ENCODE measurements at places on chromosomes 3 and 15.
A peak's percentile ranks its signal among the peaks of the same experiment; 100 is the strongest.

DNA sequence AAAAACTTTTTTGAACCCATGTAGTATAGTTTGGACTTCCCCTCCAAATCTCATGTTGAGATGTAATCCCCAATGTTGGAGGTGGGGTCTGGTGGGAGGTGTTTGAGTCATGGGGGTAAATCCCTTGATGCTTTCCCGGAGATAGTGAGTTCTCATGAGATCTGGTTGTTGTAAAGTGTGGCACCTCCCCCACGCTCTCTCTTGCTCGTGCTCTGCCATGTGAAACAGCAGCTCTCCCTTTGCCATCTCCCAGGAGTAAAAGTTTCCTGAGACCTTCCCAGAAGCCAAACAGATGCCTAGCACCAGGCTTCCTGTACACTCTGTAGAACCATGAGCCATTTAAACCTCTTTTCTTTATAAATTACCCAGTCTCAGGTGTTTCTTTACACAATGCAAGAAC is 16.0 kb upstream of the RNU6-1 start:
- no peak for DNase-seq
- no peak overlapping the region for H3K4me3 ChIP-seq
- H3K27me3 ChIP-seq = no peaks in the 10 kb centered on the region
- H3K27ac ChIP-seq = no peak overlapping the region
- no peaks in the 10 kb centered on the region for H3K36me3 ChIP-seq
- H3K4me1 ChIP-seq = peaks cover 4% of the 10 kb centered on the region

DNA sequence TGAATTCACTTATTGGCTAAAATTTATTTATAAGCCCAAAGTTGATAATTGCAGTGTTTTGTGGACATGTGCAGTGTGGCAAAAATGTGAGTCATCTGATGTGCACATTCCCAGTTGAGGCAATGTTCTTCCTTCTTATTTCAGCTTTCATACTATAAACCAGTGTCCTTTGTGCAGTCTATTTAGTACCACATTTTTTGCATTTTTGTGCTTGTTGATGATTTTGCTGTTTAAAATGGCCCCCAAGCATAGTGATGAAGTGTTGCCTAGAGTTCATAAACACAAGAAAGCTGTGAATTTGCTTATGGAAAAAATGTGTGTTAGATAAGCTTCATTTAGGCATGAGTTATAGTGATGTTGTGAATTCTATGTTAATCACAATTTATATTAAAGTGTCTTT is 19.4 kb upstream of the IL20RB start:
- H3K4me1 ChIP-seq = peaks cover 52% of the 10 kb centered on the region
- peaks cover 49% of the 10 kb centered on the region for H3K36me3 ChIP-seq
- H3K4me3 ChIP-seq = no peak overlapping the region
- H3K27me3 ChIP-seq = no peaks in the 10 kb centered on the region
- DNase-seq = no peak

- peaks cover 37% of the 10 kb centered on the region for H3K4me1 ChIP-seq
- H3K27me3 ChIP-seq = no peaks in the 10 kb centered on the region
- DNase-seq = no peak
- H3K27ac ChIP-seq = no peak overlapping the region
- peaks cover 42% of the 10 kb centered on the region for H3K36me3 ChIP-seq
These were observed 4.5 kb downstream of the QTRT2 start for GRCh38 chr3:114060906-114061655.

GRCh38 chr3:41178576-41178975 is 20.7 kb upstream of the CTNNB1 start:
- DNase-seq = no peak
- no peak overlapping the region for H3K4me3 ChIP-seq
- no peaks in the 10 kb centered on the region for H3K4me1 ChIP-seq
- H3K27me3 ChIP-seq = peaks cover 9% of the 10 kb centered on the region
- no peak overlapping the region for H3K27ac ChIP-seq

- H3K27me3 ChIP-seq = no peaks in the 10 kb centered on the region
- H3K4me1 ChIP-seq = no peaks in the 10 kb centered on the region
- no peaks in the 10 kb centered on the region for H3K36me3 ChIP-seq
- DNase-seq = no peak
These were observed 74.7 kb downstream of the SPATA16 start for GRCh38 chr3:173066044-173067004.

DNA sequence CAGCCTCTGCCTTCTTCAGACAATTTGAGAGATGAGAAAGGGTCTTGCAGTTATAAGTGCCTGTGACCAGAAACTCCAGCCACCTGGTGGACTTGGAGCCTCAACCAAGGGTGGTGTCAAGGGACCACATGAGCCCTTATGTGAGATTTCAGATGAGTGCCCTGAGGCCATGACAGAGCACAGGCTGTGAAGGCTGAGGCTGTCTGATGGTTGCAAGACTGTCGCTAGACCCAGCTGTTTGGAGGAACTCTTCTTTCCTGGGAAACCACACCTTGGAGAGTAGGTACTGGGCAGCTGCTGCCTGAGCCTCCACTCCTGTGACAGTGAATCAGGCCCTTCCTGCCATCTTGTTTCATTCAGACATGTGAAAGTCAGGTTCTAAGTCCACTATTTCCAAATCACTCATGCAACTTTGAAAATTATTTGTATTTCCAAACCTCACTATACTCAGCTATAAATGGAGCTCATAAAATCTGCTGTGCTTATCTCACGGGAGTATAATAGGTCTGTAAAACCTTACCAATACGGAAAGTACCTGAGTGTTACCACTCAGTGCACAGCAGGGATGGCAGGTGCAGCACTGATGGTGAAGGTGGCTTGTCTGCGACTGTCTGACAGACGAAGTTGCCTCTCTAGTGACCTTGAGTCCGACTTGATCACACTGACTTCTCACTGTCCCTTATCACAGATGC is 99.4 kb downstream of the RPL39L start:
- peak overlapping the region; percentile 98 for H3K27ac ChIP-seq
- DNase-seq = no peak
- no peaks in the 10 kb centered on the region for H3K27me3 ChIP-seq
- H3K4me3 ChIP-seq = no peak overlapping the region
- H3K36me3 ChIP-seq = peaks cover 82% of the 10 kb centered on the region
- peaks cover 70% of the 10 kb centered on the region for H3K4me1 ChIP-seq

DNA sequence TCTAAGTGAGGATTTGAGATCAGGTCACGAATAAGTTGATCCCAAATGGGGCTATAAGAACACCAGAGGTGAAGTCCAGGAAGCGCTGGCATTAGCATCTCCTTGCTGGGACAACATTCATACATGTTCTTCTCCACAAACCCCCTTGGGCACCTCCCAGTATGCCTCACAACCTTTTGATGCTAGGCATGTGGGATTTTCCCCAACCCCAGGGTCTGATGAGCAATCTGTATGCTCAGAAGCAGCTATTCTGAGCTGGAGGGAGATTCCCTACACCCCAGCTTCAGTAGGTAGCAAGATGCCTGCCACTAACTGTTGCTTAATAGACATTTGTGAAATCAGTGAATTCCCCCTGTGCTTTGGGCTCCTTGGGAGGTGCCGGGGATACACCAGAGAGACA is 32.2 kb downstream of the SLC6A11 start:
- no peaks in the 10 kb centered on the region for H3K36me3 ChIP-seq
- H3K27ac ChIP-seq = no peak overlapping the region
- DNase-seq = peak; percentile 23
- H3K27me3 ChIP-seq = peaks cover 10% of the 10 kb centered on the region
- H3K4me1 ChIP-seq = peaks cover 6% of the 10 kb centered on the region

DNA sequence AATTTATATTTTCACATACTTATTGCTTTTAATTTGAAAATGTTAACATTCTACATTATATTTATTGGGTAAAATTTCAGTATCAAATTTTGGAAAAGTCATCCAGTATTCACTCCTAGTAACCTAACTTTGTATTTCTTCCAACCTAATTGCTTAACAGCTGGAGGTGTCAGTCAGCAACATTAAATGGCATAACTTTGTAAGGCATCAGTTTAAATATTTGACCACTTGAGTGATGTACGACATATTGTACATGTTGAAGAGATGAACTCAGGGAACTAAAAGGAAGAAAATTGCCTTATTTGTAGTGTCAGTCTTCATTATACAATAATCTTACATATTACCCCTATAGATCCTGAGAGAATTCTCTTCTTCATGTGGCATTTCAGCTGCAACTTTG is 326.8 kb downstream of the NAALADL2 start:
- no peak overlapping the region for H3K27ac ChIP-seq
- H3K36me3 ChIP-seq = no peaks in the 10 kb centered on the region
- no peaks in the 10 kb centered on the region for H3K27me3 ChIP-seq
- H3K4me1 ChIP-seq = no peaks in the 10 kb centered on the region
- no peak for DNase-seq

DNA sequence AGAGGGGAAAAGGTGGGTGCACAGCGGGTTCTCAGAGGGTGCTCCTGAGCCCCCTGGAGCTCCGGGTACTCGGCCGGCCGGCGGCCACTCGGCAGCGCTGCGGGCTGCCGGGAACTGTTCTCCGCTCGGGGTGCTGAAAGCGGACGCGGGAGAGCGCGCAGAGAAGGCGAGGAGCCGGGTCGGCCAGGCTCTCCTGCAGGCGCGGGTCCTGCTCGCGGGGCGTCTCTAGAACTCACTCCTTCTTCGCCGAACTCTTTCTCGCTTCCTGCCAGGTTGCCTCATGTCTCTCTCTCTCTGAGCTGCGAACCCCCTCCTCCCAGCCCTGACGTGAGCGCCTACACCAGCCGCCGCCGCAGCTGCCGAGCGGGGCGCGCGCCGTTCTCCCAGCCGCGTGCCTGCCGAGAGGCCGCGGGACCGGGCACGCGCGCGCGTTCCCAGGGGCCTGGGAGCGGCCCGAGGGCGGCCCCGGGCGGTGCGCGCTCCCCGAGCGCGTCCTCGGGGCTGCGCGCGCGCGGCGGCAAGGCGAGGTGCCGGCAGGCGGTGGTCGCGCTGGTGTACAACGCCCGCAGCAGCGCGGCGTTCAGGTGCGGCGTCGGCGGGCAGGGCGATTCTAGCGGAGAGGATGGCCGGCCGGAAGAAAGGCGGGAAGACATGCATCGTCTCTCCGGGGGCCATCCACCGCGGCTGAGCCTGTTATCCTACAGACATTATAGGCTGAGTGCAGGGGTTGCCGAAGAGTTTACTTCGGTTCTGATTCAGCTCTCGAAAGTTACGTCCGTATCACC is at the start of gene PEX5L:
TSS of gene PEX5L (minus strand) at position 267 of the 785 bp plus-strand sequence. CDS start 338 bp downstream, outside the sequence.
- H3K27ac ChIP-seq = no peak within 1 kb of the TSS
- no peaks in the 10 kb centered on the region for H3K36me3 ChIP-seq
- DNase-seq = peak; percentile 59
- H3K27me3 ChIP-seq = peaks cover 67% of the 10 kb centered on the region
- H3K4me3 ChIP-seq = peak within 1 kb of the TSS; percentile 70
- peaks cover 12% of the 10 kb centered on the region for H3K4me1 ChIP-seq

DNA sequence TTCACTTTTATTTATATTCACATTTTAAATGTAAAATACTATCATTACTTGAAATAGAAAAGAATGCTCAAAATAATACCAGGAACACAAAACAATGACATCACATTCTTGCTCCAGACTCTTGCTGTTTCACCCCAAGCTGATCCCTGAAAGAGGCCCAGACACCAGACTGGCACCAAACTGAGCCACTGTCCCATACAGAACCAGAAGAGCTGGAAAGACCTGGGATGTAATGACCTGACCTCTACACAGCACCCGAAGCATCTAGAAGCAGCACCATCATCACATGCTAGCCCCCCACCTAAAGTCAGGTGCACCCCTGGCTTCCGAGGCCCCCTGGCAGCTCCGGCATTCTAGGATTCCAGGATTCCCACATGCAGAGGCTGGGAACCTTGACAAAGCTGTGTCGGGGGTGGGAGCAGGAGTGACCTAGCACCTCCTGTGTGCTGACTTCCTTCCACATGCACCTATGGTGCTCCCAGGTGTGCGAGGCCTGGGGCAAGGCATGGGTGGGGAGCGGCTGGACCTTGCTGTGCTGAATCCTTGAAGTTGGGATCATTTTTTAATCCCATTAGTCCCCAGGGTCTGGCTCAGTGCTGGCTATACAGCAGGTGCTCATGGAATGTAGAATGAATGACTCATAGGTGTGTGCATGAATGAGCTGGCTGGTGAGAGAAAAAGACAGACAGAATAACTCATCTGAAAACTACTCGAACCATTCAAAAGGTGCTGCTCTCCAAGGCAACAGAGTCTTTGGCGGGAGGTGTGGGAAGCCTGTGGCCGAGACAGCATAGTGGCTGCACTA is 144.7 kb upstream of the IQSEC1 start:
- no peaks in the 10 kb centered on the region for H3K27me3 ChIP-seq
- no peaks in the 10 kb centered on the region for H3K36me3 ChIP-seq
- H3K27ac ChIP-seq = no peak overlapping the region
- no peak for DNase-seq
- H3K4me3 ChIP-seq = no peak overlapping the region

- H3K27ac ChIP-seq = no peak overlapping the region
- H3K4me1 ChIP-seq = peaks cover 41% of the 10 kb centered on the region
- H3K4me3 ChIP-seq = no peak overlapping the region
- H3K27me3 ChIP-seq = no peaks in the 10 kb centered on the region
- H3K36me3 ChIP-seq = peaks cover 21% of the 10 kb centered on the region
- no peak for DNase-seq
These were observed 314.7 kb upstream of the ICE2 start for GRCh38 chr15:60793656-60794055.

- no peaks in the 10 kb centered on the region for H3K36me3 ChIP-seq
- H3K27ac ChIP-seq = no peak overlapping the region
- no peaks in the 10 kb centered on the region for H3K27me3 ChIP-seq
- DNase-seq = no peak
- H3K4me3 ChIP-seq = no peak overlapping the region
- peaks cover 2% of the 10 kb centered on the region for H3K4me1 ChIP-seq
These were observed 22.9 kb upstream of the DCLK3 start for GRCh38 chr3:36786921-36787890.

DNA sequence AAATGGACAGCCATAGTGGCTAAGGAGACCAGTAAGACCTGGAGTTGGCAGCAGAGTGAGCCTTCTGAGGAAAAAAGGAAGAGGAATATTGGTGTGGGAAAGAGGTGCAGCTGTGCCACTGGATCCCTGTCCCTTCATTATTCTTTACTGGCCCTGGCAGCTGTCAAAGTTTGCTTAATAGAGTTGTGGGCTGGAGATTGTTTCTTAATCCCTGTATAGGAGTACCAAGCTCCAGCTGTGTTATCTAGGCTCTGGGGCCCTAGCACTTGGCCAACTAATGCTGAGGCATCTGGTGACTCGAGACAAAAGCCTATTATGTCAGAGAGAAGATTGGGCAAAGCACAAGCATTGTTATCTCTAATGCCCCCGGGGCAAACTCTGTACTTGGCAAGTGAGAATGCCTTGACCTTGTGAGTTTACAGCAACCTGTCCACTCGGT is 61.4 kb downstream of the ZNF609 start:
- H3K4me3 ChIP-seq = no peak overlapping the region
- H3K4me1 ChIP-seq = peaks cover 57% of the 10 kb centered on the region
- no peaks in the 10 kb centered on the region for H3K27me3 ChIP-seq
- peaks cover 26% of the 10 kb centered on the region for H3K36me3 ChIP-seq

DNA sequence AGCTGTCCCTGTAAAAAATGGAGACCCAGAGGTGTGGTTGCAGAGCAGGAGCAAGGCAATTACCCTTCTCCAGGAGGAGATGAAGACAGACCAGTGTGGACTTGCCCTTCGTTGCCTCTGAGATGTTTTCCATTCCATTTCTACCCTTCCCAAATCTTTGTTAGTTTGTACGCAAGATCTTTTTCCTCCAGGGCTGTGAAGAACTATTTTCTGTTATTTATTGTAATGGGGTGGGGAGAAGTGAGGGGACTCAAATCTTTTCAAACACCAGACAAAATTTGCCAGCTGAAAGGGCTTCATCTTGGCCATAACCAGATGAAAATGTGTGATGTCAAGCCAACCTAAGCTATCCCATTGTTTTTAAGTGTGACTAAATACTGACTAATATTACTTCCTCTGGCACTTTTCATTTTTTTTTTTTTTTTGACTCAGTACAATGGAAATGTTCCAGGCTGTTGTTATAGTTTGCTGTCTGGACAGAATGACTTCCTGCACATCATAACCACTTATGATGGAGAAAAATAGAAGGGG is 271.3 kb upstream of the TPRG1 start:
- H3K36me3 ChIP-seq = peaks cover 1% of the 10 kb centered on the region
- DNase-seq = no peak
- no peaks in the 10 kb centered on the region for H3K27me3 ChIP-seq
- peaks cover 7% of the 10 kb centered on the region for H3K4me1 ChIP-seq

Data from activated naive CD8-positive, alpha-beta T cell treated with anti-CD3 and anti-CD28 coated beads for 36 hours (primary cell).